ENCODE measurements at places on chromosomes 13 and 19.

DNA sequence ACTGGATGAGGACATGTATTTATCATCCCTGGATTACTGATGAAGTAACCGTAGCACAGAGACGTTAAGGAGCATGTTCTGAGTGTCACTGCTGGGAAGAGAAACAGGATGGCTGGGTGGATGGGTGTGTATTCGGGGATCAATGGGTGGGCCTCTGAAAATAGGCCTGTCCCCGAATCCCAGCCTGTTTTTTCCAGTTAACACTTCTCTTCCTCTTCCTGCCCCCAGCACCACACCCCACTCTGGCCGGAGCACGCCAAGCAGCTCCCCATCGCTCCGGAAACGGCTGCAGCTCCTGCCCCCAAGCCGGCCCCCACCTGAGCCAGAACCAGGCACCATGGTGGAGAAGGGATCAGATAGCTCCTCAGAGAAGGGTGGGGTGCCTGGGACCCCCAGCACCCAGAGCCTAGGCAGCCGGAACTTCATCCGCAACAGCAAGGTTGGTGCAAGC is 8.8 kb downstream of the GRAMD1A start:
- peak; percentile 50 for DNase-seq

DNA sequence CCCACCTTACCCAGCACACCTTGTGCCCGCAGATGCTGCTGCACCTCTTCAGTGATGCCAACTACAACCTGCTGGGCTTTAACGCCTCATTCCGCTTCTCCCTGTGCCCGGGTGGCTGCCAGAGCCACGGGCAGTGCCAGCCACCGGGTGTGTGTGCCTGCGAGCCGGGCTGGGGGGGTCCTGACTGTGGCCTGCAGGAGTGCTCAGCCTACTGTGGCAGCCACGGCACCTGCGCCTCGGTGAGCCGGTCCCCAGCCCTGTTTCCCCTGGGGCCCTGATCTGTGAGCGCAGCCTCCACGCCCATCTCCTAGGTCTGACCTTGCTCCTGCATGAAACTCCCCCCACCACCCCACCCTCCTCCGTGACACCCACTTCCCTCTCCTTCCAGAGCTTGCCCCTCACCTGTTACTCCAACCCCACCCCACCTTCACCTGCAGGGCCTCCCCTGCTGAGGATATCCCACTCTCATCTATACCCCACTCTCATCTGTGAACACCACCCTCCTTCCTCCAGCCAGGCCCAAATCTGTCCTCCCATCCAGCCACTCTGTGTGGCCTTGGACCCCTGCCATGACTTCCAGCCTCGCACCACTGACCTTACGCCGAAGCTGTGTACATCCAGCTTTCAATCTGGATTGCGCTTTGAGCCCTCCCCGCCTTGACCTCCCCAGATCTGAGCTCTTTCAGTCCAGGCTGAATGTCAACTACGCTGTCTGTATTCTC is 8.7 kb downstream of the MEGF8 start:
- peak; percentile 0 for DNase-seq

DNA sequence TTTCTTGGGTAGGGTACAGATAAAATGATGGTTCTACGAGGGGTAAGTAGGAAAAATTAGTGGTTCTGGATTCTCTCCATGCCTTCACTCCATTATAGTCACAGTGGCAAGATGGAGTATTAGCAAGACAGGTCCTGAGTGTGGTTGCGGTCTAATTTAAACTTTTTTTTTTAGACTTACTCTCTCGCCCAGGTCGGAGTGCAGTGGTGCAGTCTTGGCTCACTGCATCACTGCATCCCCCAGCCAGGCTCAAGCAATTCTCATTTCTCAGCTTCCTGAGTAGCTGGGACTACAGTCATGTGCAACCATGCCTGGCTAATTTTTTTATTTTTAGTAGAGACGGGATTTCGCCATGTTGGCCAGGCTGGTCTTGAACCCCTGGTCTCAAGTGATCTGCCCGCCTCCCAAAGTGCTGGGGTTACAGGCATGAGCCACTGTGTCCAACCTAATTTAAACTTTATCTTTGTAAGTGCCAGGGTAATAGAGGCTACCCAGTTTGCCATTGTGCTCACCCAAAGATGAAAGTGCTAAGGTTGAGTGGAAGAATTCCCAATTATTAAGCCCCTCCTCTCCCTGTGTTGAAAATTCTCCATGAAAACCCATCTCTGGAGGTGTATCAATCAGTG is 135.6 kb downstream of the TM9SF2 start:
- no peak for DNase-seq

- DNase-seq = peak; percentile 73
These were observed 12.1 kb downstream of the LONP1 start for GRCh38 chr19:5707576-5708575.

GRCh38 chr13:53137779-53138178 is 109.2 kb downstream of the OLFM4 start:
- DNase-seq = no peak

GRCh38 chr13:23957981-23958380 is 60.7 kb upstream of the C1QTNF9B start:
- no peak for DNase-seq

GRCh38 chr13:33272531-33273124 is 12.9 kb downstream of the STARD13 start:
- peak; percentile 68 for DNase-seq

GRCh38 chr13:30792285-30793000 is 57.1 kb downstream of the ALOX5AP start:
- DNase-seq = peak; percentile 97

DNA sequence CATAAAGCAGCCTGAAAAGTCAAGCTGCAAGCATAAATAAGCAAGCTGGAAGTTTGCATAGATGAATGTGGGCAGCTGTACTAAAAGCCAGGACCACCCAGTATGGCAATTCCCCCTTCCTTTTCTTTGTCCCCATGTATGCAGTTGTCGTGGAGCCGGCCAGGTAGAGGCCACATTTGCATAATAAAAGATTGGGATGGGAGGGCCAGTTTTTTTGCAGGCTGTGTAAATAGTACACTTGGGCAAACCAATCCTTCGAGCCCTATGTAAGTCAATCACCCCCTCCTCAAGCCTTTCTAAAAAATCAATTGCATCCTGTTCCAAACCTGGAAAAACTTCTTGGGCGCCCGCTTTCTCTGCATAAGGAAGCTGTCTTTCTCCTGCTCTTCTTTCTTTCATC is 13.1 kb upstream of the ZNF99 start:
- no peak for DNase-seq

DNA sequence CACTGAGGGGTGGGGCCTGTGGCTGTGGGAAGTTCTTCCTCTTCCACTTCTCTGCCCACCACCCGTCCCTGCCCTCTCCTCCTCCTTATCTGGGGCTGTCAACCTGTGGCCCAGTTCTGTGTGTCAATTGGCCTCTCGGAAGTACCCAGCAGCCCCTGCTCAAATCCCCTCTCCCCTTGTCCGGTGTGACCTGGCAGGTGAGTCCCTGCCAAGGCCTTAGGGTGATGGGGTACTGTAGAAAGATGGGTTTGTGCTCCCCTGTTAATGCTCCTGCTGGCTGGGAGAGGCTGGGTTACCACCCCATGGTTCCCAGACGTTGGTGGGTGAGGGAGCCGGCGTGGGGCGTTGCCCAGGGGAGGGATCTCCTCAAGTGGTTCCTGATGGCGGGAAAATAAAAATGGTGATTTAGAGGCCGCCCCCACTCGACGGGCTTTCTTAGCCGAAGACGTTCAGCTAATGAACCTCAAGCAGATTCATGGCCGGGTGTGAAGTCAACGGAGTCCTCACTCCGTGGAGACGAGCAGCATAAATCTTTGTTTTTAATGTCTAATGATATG is 141.2 kb downstream of the URI1 start:
- DNase-seq = peak; percentile 49

DNA sequence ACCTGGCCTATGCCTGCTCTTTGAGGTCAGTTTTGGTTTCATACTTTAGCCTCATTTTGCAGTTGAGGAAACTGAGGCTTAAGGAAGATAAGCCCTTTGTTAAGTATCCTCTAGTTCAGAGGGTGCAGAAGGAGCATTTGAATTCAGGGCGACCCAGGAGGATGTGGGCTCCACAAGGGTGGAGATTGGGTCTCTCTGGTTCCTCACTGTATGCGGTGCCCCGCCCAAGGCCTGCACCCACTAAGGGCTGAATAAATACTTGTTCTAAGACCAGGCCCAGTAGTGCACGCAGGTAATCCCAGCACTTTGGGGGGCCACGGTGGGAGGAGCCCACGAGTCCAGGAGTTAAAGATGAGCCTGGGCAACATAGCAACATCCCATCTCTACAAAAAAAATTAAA is 768 bp upstream of the SLC44A2 start:
- DNase-seq = peak; percentile 9

DNA sequence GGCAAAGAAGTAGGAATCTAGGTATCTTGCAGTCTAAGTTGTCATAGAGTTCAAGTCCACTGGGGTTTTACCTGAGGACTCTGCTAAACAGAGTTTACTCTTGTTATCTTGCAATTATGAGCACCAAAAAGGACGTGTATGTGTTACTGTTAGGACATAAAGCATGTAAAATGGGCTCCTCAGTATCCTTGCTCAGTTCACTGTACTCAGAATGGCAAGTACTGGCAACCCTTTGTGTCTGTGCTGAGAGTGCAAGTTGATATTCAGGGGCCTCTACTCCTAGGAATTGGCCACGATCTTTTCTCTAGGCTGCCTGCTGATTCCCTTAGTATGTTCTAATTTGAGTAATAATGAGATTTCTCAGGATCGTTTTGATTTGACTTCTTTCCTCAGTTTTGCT is 13.3 kb downstream of the TDRD3 start:
- no peak for DNase-seq

DNA sequence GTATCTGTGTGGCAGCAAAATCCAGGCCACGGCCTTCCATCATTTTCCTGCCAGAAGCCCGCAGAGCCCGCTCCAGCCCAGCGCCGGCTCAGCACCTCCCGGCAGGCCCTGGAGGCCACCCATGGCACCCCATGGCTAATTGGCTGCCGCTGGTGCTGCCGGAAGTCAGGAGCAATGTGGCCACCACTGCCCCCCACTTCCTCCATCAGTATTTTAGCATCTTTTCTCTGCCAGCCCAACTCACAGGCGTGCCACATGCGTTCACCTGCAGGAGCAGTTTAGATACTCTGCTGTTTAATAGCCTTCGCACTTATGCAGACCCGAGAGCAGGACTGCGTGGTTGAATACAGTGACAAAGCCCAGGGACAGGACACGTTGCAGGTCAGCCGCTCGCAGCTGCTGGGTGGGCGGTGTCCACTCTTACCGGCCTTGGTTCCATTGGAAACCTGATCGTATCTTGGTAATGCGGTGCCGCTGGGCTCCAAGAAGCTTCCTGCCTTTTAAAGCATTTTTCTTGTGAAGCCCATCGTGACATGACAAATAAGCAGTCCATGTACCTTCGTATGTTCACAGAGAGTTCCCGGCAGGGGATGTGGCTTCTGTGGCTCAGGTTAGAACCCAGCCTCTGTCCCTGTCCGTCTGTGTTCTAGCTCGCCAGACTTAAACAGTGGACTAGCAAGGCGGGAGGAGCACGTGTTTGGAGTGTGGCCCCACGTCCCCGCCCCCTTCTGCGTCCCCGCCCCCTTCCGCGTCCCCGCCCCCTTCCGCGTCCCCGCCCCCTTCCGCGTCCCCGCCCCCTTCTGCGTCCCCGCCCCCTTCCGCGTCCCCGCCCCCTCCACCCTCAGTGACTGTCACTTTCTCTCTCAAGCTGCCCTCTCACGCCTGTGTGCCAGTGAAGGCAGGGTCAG is 162.0 kb upstream of the SOX1 start:
- DNase-seq = no peak
